ENCODE measurements at places on chromosomes 7 and 10.

DNA sequence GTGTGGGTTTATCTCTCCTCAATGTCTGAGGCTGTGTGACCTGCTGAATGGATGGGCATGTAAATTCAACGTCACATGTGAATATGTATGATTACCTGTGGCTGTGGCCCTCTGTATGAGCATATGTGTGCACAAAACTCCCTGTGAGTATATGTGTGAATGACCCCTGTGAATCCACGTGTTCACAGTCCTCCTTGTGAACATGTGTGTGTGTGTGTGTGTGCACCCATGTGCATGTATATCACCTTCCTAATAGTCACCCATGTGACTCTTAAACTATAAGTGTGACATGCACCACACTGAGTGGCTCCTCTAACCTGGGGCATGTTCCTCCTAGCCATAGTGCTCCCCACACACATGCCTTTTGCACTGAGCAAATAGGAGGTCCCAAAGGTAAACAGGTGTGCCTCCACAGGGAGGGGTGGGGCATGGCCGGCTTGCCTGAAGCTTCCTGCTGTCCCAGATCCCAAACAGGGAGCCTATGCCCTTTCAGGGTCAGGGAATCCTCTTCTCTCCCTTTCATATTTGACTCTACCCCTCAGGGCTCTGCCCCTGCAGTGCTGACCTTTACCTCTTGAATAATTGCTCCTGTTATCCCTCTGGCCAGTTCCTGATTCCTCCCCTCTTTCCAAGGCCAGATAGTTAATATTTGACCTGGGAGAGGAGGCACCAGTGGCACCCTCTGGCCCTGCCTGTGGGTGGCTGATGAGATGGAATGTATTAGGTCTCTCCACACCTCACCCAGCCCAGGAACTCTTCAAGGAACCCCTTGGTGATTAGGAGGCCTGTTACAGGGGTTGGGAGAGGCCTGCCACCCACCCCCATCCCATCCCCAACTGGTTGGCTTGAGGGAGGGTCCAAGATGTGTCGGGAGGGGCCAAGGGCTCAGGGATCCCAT lies 1.9 kb downstream of the SEMA4G start:
- no peak for ATAC-seq

DNA sequence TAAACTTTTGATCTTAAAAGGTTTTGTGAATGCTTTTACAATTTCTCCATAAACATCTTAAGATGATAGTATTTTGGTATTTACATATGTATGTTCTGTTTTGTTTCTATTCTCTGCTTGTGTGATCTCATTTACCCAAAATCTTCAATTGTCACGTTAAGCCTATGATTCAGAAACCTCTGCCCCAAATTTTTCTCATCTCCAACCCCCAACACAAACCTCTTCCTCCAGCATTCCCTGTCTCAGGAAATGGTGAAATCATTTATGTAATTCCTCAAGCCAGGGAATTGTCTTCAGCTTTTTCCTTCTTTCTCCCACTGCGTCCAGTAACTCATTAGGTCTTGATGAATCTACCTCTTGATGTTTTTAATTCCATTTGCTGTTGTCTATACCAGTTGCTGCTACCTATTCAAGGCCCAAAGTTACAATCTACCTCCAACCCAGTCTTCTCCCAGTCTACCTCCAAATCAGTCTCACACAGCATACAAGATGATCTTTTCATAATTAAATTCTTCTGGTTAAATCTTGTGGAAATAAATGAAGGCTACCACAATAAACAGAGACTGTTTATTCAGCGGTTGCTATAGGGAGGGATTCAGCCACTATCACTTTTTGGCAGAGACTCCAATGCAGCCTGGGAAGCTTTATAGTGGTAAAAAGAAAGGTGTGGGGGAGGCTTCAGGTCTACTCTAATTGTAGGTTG lies 5.8 kb downstream of the CFAP69 start:
- no peak for ATAC-seq

DNA sequence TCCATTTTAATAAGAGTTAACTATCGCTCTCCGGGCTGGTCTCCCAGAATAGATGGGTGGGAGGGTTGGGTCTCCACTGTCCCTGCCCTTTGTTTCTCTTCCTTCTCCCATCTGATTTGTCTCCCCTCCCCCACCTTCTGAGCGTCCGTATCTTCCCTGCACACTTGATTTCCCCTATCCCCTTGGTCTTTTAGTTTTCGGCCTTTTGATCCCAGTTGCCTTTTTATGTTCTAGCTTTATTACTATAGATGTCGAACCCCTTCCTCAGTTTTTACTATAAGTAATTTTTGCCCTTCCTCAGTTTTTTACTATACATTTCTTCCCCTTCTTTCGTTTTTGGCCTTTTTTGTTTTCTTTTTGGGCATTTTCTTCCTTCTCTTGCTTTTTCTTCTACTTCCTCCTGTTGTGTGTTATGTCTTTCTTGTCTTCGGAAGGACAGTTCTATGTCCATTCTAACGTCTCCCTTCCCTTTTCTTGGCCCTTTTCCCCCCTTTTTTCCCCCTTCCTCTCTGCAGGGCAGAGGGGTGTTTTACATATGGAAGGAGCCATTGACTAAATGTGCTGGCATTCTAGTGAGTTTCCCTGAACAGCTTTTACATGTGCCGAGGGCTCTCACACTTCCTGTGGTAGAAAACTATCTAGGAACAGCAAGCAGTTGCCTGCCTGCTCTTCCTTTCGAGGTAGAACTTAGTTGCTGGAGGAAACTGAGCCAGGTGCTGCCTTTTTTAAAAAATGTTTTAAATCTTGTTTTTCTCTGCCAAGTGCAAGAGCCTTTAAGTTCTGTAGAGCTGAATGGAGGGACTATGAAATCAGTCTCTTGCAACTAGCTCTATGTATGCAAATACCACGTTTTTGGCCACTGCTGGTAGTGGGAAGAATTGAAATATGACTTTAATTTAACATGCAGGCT lies 2.8 kb downstream of the TET1 start:
- ATAC-seq: no peak

GRCh38 chr10:117175215-117175900 lies 21.9 kb upstream of the KCNK18 start:
- ATAC-seq: peak; percentile 57

GRCh38 chr10:80199828-80200227 lies 5.5 kb downstream of the ANXA11 start:
- ATAC-seq: no peak

DNA sequence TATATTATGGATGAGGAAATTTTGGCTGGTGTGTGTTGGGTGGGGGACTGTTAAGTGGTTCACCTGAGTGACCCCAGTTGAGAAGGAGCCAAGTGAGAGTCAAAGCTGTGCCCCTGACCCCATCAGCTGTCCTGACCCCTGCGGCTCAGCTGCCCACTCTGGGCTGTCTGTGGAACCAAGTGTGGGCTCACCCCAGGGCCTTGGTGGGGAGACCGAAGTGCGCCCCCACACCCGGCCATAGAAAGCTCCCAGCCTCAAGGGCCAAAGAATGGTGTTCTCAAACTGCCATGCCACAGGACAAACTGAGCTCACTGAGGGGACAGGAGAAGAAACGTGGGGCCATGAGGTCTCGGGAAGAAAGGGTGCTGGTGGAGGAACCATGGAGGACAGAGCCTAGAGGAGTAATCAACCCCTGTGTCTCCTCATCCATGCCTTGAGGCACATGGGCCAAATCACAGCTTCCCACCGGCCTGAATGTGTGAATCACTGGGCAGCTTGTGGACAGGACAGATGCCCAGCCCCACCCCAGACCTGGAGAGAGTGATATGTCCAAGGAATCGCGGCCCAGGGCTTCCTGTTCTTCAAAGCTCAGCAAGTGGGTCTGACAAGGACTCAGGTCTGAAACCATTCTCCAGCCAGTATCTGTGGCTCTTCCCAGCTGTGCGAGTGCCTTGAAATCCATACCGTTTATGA lies 86.2 kb upstream of the CACUL1 start:
- no peak for ATAC-seq

- no peak for ATAC-seq
Measured at GRCh38 chr10:77909021-77909748, 17.4 kb downstream of the DLG5 start.

GRCh38 chr7:66886152-66886551 lies 34.9 kb upstream of the TMEM248 start:
- peak; percentile 60 for ATAC-seq

- ATAC-seq: no peak
Measured at GRCh38 chr10:131708225-131708880, 192.5 kb upstream of the PPP2R2D start.

GRCh38 chr7:153193144-153193595 lies 433.6 kb downstream of the ACTR3B start:
- ATAC-seq: no peak

GRCh38 chr10:131784363-131785120 lies 116.3 kb upstream of the PPP2R2D start:
- no peak for ATAC-seq

- ATAC-seq: no peak
Measured at GRCh38 chr10:23338886-23339285, 5.7 kb downstream of the C10orf67 start.

GRCh38 chr7:112360681-112361080 lies 89.6 kb upstream of the IFRD1 start:
- ATAC-seq: no peak

DNA sequence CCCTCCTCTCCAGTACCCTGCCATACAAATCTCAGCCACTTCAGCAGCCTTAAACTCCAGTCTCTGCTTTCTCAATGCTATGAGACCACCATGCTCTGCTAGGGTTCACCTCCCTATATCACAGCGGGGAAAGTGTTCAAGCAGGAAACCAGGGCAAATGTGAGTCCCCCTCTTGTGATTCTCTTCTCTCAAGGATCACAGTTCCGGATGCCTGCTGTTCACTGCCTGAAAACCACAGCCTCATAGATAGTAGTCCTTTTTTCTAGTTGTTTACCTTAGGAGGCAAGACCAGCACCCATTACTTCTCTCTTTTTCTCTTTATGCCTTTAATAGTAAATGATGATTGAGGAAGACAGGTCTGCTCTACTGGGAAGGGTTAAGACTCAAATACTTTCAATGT lies 100.8 kb downstream of the SGMS1 start:
- no peak for ATAC-seq

- peak; percentile 33 for ATAC-seq
Measured at GRCh38 chr10:102152545-102152890, 329 bp downstream of the NOLC1 start.

- ATAC-seq: no peak
Measured at GRCh38 chr10:102712843-102713538, 1.2 kb downstream of the ARL3 start.

DNA sequence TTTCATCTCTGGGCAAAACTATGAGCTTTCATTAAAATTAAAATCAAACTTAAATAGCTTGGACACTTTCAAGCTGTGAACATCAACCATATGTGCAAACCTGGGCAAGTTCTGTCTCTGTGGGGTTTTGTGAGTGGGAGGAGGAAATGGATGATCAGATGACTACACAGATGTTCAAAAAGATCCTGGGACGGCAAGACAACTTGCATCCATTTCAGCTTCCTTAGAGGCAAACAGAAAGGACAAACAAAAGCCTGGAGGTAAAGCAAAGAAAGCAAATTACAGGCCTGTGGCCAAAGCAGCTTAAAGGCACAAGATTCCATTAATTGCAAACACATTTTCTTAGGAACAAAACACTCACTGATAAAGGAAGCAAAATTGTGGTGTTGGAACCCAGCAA lies 222.2 kb downstream of the NEBL start:
- no peak for ATAC-seq

DNA sequence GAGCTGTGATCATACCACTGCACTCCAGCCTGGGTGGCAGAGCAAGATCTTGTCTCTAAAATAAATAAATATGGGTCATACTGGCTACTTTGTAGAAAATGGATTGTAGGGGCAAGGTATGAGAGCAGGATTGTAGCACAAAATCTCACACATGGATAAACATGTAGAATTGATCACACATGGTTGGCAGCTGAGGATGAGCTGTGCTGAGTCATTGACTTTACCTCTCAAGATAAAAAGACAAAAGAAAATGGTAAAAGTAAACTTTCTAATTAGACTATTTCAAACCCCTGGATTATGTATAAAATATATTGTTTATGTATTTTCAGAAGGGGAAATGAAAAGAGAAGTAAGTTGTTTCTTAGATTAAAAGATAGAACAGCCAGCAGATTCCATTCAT lies 69.3 kb downstream of the APBB1IP start:
- no peak for ATAC-seq

- ATAC-seq: no peak
Measured at GRCh38 chr10:110834629-110835301, 37.0 kb upstream of the PDCD4 start.

DNA sequence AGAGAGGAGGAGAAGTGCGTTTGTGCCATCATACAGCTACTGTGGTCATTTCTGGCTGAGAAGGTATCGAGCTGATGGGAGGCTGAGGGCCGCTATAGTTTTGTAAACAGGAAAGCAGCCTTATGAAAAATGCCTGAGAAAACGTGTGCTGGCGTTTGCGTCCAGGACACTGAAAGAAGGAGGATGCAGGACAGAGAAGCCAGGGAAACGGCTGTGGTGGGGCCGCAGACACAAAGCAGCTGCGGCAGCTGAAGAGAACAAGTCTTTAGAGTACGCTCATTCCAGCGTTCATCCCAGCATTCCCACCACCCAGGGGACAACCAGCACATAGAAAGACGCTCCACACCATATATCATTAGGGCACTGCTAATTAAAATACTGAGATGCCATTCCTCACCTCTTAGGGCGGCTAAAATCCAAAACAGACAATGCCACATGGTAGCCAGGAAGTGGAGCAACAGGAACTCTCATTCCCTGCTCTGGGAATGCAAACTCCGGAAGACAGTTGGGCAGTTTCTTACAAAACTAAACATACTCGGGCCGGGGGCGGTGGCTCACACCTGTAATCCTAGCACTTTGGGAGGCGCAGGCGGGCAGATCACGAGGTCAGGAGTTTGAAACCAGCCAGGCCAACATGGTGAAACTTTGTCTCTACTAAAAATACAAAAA lies 18.4 kb downstream of the GNA12 start:
- no peak for ATAC-seq

- ATAC-seq: no peak
Measured at GRCh38 chr7:187227-187927, 5.0 kb upstream of the FAM20C start.

DNA sequence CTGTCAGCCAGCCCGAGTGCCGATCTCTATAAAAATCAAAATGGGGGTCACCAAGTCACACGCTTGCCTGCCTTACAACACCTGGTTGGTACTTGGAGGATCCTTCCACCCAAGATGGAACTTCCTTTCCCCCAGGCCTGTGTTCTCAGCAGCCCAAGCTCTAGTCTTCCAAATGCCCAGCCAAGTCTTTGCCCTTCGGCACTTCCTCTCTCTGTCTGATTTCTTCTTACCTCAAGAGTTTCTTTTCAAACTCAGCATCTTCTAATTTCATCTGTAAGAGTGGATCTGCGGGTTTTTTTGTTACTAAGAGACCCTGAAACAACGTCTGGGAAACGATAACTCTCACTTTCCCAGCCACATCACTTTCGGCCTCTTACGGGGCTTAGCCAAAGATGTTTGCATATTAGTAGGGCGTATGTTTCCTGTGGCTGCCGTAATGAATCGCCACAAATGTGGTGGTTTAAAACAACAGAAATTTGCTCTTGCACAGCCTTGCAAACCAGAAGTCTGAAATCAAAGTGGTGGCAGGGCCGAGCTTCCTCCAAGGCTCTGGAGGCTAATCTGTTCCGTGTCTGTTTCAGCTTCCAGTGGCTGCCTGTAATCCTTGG lies 219.9 kb downstream of the TCF7L2 start:
- peak; percentile 68 for ATAC-seq

GRCh38 chr10:95758351-95759025 lies 2.5 kb downstream of the ENTPD1 start:
- peak; percentile 87 for ATAC-seq

- ATAC-seq: no peak
Measured at GRCh38 chr10:110892602-110893288, 21.0 kb downstream of the PDCD4 start.
